NCI-H345 (cell line): ENCODE measurements at places on chromosomes 4 and X.

- no peak for DNase-seq
Measured at GRCh38 chr4:85369703-85370380, 105.1 kb upstream of the ARHGAP24 start.

- DNase-seq, result no peak
Measured at GRCh38 chrX:24030597-24030996, 3.6 kb upstream of the KLHL15 start.

- no peak for DNase-seq
Measured at GRCh38 chr4:86014599-86014998, 345.3 kb downstream of the MAPK10 start.

DNA sequence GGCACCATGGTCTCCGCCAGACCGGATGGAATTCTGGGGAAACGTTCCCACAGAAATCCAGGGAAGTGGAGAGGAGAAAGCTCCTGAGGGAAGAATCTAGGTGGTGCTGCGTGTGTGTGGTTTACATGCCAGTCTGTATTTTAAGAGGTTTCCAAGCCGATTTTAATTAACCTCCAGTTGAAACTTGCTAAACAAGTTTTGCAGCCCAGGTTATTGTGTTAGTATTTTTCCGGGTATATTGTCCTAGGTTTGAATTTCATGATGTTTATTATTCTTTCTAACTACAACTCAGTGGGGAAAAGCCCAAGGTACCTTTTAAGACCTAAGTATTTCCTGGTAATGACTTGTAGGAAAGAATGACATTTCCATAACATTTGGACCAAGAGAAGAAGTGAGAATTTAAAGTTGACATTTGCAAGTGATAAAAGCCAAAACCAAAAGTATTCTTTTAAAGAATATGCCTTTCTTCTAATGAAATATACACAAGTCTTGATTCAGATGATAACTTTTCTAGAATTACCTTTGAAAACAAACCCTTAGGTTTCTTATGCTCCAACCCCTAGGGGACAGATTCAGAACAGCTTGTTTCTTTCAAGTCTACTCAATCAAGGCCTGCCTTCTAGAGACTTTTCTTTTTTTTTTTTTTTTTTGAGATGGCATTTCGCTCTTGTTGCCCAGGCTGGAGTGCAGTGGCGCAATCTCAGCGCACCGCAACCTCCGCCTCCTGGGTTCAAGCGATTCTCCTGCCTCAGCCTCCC is 14.6 kb downstream of the SAT1 start:
- peak; percentile 11 for DNase-seq

DNA sequence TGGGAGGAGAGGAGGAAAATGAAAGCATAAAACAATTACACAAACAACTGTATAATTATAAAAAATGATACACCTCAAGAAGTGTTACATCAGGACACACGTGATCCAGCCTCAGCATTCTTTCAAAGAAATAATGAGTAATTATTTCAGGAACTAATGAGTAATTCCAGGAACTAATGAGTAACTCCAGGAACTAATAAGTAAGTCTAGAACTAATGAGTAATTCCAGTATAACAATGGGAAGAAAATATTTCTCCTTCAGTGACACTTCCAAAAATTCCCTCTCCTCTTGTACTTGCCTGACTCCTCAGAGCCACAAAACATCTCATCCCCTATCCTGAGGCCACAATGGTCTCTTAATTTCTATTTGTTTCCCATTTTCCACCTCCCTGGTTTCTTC is 63.5 kb upstream of the COL25A1 start:
- no peak for DNase-seq

GRCh38 chr4:39066371-39066770 is 4.3 kb downstream of the KLHL5 start:
- DNase-seq, result no peak

DNA sequence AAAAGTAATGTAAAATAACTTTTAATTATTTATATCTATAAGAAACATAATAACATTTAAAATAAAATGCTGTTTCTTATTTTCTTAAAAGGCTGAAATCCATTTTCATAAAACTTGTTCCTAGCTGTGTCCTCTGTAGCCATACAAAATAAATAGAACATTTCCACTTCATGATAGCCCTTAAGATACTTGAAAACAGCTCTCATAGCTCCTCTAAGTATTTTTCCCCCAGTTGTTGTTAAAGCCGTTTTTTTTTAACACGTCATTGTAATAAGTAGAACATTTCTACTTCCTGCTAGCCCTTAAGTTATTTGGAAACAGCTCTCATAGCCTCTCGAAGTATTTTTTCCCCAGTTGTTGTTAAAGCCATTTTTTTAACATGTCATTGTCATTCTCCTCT is 97.3 kb upstream of the SOX3 start:
- no peak for DNase-seq

DNA sequence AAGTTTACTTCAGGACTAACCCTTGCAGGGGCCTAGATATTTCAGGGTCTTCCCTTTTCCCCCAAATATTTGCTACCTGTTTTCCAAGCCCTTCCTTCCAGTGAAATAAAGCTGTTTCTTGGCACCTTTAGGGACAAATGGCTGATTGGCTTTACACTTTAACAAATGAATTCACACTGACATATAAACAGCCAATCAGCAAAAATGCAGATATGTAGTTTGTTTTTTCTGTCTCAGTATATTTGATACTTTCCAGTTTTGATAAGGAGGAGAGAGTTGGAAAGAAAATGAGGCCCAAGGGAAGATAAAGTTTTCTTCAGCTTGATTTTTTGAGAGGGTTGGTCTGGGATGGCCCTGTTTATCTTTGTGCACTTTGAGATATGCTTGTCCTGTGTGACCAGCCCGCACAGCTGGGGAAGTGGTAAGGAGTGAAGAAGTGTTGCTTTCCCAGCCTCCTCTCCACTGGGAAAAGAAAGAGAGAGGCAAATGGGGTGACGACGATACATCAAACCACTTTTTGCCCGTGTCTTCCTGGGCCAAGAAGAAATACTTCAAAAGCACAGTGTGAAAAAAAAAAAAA is 67.5 kb downstream of the MGST2 start:
- DNase-seq, result no peak

- no peak for DNase-seq
Measured at GRCh38 chr4:72390409-72390808, 178.6 kb downstream of the ADAMTS3 start.

- no peak for DNase-seq
Measured at GRCh38 chrX:37350034-37350365, 836 bp downstream of the PRRG1 start.

GRCh38 chr4:133148690-133149363 is at the start of gene PCDH10:
PCDH10 (plus strand) TSS chr4:133149294; CDS start chr4:133150141, 847 bp downstream.
- peak; percentile 97 for DNase-seq

GRCh38 chr4:147833254-147833653 is 101.4 kb downstream of the ARHGAP10 start:
- DNase-seq, result no peak

DNA sequence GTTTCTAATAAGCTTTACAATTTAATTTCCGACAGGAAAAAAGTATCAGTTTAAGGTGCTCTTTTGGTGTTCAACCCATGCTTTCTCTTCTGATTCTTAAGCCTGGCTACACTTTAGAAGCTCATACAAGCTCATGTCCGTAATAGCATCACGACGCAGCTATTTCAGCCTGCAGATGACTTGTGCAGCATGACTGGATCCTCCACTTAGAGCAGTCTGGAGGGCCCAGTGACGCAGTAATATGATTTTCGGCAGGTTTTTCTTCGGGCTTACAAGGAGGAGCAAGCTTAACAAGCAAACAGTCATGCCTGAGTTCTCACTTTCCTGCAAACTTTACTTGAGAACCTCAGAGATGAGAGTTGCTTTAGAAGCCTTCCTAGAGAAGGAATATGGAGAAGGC is 85.3 kb upstream of the MAML3 start:
- peak; percentile 27 for DNase-seq

DNA sequence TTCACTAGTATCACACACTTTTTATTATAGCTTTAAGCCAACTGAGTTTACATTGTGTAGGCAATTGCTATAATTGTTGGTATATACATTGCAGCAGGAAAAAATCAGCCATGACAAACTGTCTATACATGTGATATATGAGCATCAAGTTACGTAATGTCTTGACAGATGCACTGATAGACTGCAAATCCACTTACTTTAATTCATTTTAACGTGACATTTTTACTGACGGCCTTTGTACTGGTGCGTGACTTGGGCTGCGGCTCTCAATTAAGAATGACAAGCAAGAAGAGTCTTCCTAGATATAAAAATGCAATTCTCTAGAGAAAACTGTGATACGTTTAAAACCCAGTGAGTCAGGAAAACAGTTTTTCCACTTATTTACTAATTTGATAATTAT is 143.8 kb downstream of the ACTRT1 start:
- DNase-seq, result no peak

DNA sequence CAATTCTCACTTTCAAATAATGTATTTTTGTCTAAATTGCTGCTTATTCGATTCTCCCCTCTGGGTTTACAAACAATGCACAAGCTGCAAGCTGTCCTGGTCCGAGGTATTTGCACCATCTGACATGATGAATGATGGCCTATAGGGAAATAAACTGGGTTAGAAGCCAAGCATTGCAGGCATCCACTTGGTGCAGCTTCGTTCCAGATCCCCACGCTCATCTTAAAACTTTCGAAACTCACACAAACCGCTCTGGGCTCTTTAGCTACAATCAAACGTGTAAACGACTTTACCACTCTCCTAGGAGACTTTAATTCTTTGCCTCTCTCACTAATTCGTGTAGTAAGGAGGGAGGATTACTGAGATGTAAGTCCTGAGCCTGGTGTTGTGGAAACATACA is 19.0 kb downstream of the PHKA2 start:
- DNase-seq, result no peak

- DNase-seq, result no peak
Measured at GRCh38 chr4:173524218-173525117, 5.6 kb downstream of the HAND2 start.

GRCh38 chr4:137531986-137532868 is at the start of gene PCDH18:
PCDH18 (minus strand) TSS chr4:137532494; CDS start chr4:137532088, 406 bp downstream.
- DNase-seq, result peak; percentile 66
